ENCODE measurements at places on chromosomes 5 and 9. TPM values are rescaled to one million over a fixed set of nuclear protein-coding genes. Genes with fewer than 3 reads are reported as not detected.

Gene IDNK
- total RNA-seq = 9.9 TPM

Gene DMRTA1
- total RNA-seq = 0.06 TPM

Gene ABL1
- total RNA-seq = 58.1 TPM

Gene ANGPTL2
- total RNA-seq = 56.7 TPM

Gene IL9
- not detected for total RNA-seq

Gene ST6GALNAC6
- total RNA-seq = 50.1 TPM

Gene WDR5
- total RNA-seq = 11.6 TPM

Gene SHC3
- total RNA-seq = 9.2 TPM

Gene WNK2
- total RNA-seq = not detected

Gene DDX4
- not detected for total RNA-seq

Gene OR1L4
- total RNA-seq = not detected

Gene OSMR
- total RNA-seq = 56.5 TPM

Gene MYOZ3
- 0.40 TPM for total RNA-seq
